Right lung (tissue), 10 donors: ENCODE measurements at places on chromosomes 6 and 20. TPM values are rescaled to one million over a fixed set of nuclear protein-coding genes. Genes with fewer than 3 reads are reported as not detected.

DNA sequence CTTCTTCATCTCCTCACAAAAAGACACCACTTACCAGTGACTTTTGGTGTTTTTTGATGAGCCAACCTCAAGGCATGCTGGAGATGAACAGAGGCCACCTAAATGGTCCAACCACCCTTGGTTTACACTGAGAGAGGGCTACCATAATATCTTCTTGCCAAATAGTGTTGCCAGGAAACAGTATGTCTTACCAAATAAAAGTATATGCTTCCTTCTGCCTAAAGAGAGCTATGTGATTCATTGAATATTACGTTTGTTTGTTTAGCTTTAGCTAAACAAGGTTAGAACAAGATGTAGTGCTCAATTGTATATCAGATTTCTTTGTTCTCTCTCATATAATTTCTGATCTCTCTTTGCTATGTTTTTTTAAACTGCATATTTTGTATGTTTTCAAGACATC, 40.6 kb upstream of the BMP6 start:
- DNase-seq = no peak

- DNase-seq = no peak
These were observed 38.0 kb upstream of the FAM83D start for GRCh38 chr20:38888059-38888831.

DNA sequence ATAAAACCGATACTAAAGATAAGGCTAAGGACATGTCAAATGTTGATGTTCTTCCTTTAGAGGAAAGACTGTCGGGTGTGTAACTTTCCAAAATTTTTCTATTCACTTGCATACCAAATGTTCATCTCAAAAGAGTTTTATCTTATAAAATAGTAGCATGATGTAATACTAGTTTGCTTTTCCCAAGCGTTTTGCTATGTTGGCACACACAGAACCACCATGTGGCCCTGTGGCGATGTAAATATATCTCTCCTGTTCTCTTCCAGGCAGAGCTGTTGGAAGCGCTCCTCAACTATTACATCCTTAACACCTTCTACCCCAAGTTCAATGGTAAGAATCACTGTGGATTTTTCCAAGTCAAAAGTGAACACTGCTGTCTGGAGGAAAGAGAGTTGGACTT, 26.5 kb downstream of the LBP start:
- DNase-seq = no peak

DNA sequence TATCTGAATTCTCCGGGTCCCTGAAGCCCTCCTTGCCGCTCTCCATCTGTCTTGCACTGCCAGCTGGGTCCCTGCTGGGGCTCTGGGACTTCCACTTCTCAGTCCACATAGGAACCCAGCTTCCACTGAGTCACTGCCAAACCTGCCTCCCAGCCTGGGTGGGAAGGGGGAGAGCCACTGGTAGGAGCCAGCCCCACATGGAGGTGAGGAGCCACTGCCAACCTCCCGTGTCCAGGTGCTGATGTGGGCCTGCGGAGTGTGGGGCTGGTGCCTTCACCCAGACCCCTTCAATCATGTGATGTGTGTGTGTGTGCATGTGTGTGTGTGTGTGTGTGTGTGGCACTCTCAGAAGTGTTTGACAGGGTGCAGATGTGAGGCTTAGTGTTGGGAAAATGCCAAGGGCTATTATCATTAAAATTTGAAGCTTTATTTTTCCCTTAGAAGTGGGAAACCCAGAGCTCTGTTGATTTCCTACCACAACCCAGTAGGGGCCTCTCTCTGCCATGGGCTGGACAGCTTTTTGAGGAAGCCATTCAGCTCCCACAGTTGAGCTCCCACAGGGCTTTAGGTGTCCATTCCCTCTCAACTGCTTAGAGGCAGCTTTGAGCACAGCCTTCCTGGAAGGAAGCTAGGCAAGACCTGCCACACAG, 9.3 kb upstream of the SGK2 start:
- DNase-seq = peak; percentile 35

- DNase-seq = no peak
These were observed 69.2 kb upstream of the TBC1D7 start for GRCh38 chr6:13397359-13398068.

GRCh38 chr6:84511929-84512328, 252.5 kb downstream of the TBX18 start:
- DNase-seq = no peak

- no peak for DNase-seq
These were observed 91.3 kb upstream of the TNFAIP3 start for GRCh38 chr6:137775720-137776119.

- no peak for DNase-seq
These were observed 146.7 kb upstream of the AFDN start for GRCh38 chr6:167679790-167680604.

AGPAT4 gene
- polyA plus RNA-seq = 19.5 TPM

CYP21A2 gene
- 1.2 TPM for polyA plus RNA-seq

NR2E1 gene
- polyA plus RNA-seq = 0.09 TPM

KHDC1 gene
- polyA plus RNA-seq = 10.2 TPM

LIME1 gene
- polyA plus RNA-seq = 5.5 TPM

ZC2HC1B gene
- not detected for polyA plus RNA-seq
